ENCODE measurements at places on chromosomes 3 and 15.

GRCh38 chr15:33453761-33454160 is 143.0 kb downstream of the RYR3 start:
- DNase-seq: no peak

DNA sequence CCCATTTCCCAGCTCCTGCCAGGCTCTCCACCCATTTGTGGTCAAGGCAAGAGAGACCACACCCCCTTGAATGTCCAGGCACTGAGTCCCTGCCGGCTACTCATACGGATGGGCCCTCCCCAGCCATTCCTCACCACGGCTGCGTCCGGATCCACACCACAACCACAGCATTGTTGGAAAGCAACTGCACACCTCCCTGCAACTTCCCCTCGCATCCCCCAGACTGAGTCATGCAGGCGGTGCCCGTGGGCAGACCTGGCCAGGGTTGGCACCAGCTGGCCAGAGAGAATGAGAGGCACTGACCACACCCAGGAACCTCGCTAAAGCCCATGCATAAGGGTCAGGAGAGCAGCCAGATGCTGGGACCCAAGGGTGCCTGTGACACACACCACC is 30.5 kb downstream of the LOXL1 start:
- peak; percentile 71 for DNase-seq

DNA sequence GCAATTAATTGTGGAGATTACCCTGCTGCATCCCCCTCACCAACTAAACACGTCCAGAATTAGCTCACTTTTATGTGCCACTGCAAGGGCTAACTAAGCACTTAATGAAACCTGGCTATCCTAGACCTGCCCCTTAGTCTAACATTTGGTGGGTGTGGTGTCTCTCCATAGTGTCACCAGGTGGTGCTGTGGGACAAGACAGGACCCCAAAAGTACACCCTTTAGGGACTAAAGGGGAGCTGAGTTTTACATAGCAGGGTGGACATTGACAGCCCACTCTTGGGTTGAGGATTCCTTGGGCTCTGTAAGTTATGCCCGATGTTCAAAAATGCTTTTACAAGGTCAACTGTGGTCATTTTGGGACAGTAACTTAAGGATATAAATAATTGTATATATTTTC is 5.7 kb downstream of the DUT start:
- DNase-seq: no peak

GRCh38 chr3:40079203-40079846 is 230.2 kb upstream of the EIF1B start:
- peak; percentile 66 for DNase-seq

- DNase-seq: no peak
Measured at GRCh38 chr3:151911462-151911861, 38.0 kb downstream of the SUCNR1 start.

GRCh38 chr3:79018671-79019136 is 749.1 kb downstream of the ROBO1 start:
- peak; percentile 76 for DNase-seq

GRCh38 chr3:130539005-130539404 is 22.0 kb downstream of the COL6A6 start:
- no peak for DNase-seq

DNA sequence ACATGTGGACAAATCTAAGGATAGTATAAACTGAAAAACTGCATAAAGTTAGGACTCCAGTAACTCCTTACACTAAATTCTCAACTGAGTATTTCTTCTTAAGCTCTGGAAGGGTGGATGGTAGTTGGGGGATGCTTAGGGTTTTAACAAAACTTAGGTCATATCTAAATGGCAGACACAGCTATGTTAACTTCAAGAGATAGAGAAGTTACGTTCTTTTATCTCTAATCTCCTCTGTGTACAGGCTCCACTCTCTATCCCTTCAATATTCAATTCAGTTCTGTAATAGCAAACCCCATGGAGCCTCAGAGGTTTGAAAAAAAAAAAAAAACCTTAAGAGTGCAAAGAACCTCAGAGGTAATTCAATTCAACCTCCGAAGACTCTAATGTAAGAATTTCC is 3.1 kb downstream of the CMTM6 start:
- DNase-seq: no peak

DNA sequence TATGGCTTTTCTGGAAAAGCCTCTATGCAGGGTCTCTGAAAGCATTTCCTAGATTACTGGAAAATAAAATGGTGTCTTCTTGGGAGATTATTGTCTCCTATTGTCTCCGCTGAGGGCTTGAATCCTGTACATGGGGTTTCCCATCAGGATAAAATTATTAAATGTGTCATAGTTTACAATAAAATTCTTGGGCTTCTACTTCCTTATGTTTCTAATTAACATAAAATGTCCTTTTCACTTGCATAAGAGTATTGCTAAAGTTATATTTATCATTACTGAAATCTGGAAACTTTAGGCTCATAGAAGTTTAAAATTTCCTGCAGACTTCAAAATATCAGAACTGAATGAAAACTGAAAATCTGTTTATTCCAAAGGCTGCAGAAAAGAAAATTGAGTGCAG is 595.5 kb upstream of the AGTR1 start:
- no peak for DNase-seq
